ENCODE measurements at places on chromosomes 6 and 20.

DNA sequence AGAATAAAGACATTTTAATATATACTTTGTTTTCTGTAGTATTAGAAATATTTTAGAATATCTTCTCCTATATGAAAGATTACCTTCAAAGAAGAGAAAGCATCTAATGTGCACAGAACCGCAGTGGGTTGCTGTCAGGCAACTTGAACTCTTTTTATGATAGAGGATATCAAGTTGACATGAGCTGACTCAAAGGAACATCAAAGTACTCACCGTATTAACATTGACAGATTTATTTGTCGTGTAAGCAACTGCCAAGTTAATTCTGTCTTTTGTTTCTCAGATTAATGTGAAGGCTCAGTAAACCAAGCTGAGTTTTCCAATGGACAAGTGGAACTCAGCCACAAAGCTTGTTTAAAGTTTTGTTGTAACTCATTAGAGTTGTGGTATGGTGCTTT is 2.2 kb upstream of the GINM1 start:
- no peak for DNase-seq

DNA sequence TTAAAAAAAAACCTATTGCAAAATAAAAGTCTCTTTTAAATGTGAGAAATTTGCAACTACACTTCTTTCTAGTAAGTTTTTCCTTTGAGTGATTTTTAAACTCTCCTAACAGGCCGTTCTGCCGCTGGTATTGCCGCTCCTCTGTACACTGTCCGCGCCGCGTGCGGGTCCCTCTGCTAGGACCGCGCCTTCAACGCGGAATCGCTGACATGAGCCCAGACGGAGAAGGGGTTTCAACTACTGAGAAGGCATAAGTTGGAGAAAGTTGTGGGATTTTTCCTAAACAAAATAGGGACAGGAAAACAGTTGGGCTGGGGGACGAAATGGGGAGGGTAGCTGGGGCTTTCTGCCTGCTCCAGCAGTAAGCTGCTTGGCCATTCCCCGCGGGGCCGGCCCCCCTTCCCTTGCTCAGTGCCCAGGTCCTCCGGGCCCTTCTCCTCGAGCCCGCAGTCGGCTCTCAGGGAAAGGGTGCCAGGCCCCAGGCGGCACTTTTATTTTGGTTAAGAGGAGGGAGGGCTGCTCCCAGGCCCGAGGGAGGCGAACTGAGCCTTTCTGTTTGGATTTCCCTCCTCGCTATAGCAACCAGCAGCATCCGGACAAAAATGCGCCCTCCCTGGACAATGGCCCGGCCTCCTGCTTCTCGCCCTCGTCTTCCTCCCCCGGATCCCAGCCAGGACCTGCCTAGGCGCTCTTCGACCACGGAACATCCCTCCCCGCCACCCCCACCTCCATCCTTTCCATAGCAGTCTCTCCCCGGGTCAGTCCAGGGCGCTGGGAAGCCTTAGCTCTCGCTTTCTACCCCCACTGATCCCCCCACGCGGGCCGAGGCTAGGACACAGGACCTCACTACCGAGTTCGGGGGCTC is 6.8 kb upstream of the POU3F2 start:
- no peak for DNase-seq

DNA sequence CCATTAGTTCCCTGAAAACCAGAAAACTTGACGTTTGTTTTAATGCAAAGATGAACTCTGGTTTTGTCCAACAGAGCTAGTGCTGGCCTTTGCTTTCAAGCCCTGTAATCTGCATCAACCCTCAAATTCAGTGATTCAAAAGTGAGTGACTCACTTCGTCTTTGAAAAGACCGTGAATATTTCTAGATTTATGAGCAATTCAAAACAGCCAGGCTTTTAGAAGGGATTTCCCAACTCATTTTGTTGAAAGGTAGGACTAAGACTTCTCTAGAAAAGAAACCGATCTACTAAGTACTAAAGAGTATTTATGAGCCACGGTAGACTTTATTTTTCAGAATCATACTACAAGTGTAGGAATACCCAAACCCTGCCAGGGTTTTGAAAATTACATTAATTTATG is 121.5 kb downstream of the UST start:
- no peak for DNase-seq

DNA sequence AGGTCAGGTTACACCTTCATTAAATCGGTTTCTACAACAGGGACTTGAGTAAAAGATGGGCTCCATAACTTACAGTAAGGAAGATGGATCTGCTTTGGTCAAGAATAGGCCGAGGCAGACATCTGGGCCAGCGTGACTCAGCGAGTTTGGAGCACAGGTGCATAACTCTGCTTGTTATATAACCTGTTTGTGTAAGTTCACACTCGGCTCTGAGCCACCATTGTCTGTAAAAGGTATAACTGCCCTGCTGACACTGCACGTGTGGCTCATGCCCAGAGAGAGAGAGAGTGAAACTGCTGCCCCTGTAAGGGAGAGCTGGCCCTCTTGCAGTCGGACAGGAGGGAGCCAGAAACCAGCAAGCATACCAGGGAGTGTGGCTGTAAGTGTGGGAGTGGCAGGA is 737.9 kb upstream of the SLC35B3 start:
- DNase-seq: no peak

GRCh38 chr6:14322841-14323240 is 205.3 kb downstream of the CD83 start:
- DNase-seq: no peak

- DNase-seq: no peak
These were observed 2.5 kb upstream of the SRSF12 start for GRCh38 chr6:89120371-89120770.

DNA sequence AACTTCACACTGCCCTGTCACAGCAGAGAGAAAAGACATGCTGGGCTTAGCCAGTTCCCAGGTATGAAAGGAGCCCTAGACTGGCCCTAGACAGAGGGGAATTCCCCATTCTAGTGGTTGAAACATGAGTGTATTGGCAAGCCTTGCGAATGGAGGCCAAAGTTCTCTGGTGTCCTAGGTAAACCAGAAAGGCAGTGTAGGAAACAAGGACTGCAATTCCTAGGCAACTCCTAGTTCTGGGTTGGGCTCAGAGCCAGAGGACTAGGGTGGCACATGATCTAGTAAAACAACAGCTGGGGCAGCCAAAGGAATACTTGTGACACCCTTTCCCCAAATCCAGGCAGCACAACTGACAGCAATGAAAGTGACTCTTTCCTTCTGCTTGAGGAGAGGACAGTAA is 265.0 kb upstream of the EPHA7 start:
- DNase-seq: no peak

- no peak for DNase-seq
These were observed 202.6 kb upstream of the MYLIP start for GRCh38 chr6:15926256-15926655.
